ENCODE measurements at places on chromosomes 7 and 10.

DNA sequence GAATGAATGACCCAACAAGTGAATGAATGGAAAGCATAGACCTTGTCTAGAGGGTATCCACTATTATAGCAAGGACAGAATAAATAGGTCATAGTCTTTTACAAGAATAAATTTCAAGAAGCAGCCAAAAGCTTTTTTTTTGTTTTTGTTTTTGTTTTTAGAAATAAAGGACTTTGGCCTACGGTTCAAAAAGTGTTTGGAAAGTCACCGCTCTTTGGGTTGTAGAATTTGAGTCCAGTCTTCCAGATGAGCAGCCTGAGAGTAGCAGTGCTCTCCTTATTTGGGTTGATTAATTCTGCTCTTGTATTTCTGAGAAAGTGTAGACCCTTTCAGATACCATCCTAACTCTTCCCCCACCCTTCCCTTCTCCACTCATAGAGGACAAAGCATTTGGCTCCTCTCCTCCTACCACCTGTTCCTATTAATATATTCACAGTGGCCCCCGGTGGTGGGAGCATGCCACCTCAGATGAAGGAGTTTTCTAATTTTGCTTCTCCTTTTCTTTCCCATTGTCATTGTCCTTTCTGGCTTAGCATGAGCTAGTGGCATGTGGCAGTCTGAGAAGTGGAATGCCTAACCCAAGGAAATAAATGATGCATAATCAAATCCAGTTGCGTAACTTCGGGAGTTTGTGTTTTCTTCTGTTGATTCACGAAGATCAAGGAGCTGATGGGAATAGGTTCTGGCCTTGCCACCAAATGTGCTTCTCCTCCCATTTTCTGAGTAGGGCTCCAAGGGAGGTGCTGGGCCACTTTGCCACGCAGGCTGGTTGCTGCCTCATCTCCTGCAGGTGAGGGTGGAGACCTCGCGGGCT is 114.7 kb downstream of the CHN2 start:
- DNase-seq, result no peak

- DNase-seq, result no peak
Measured at GRCh38 chr7:135193615-135194081, 17.7 kb downstream of the WDR91 start.

- DNase-seq, result no peak
Measured at GRCh38 chr10:19518632-19519031, 297.6 kb upstream of the PLXDC2 start.

GRCh38 chr10:76560338-76560737 is 1077.3 kb downstream of the KCNMA1 start:
- DNase-seq, result no peak

DNA sequence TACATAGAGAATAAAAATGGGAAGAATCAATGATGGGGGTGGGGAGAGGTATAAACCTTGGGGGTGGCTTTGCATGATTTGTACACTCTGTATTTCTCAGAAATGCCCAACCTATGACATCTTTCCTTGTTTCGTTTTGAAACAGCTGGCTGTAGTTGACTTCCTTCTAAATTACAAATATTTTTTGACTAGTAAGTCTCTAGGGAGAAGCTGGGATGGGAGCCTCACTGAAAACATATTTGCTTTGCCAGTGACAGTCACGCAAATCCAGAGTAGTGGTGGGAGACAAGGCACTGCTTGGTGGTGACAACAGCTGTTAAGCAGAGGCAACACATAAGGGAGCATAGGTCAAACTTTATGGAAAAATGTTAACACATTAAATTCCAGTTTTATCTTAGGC is 440.5 kb downstream of the SEMA3D start:
- no peak for DNase-seq

DNA sequence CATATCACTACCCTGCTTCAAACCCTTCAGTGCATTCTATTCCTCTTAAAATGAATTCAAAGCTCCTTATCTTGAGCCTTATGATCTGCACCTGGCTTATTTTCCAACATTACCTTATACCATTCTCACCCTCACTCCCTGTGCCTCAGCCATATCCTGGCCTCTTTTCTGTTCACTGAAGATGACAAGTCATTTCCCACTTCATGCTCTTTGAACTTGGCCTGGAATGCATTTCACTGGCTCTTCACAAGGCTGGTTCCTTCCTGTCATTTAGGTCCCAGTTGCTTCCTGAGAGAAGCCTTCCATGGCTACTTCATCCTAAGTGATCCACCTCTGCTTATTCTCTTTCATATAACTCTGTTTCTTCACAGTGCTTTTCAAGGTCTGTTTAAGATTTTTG is 3.2 kb upstream of the LIPF start:
- no peak for DNase-seq

- no peak for DNase-seq
Measured at GRCh38 chr7:37083311-37084096, 359.2 kb upstream of the AOAH start.

GRCh38 chr7:116305485-116306408 is 95.4 kb downstream of the TES start:
- no peak for DNase-seq

- DNase-seq, result no peak
Measured at GRCh38 chr10:129742742-129743550, 221.1 kb downstream of the EBF3 start.

- DNase-seq, result no peak
Measured at GRCh38 chr7:70884440-70884764, 247.5 kb upstream of the GALNT17 start.

DNA sequence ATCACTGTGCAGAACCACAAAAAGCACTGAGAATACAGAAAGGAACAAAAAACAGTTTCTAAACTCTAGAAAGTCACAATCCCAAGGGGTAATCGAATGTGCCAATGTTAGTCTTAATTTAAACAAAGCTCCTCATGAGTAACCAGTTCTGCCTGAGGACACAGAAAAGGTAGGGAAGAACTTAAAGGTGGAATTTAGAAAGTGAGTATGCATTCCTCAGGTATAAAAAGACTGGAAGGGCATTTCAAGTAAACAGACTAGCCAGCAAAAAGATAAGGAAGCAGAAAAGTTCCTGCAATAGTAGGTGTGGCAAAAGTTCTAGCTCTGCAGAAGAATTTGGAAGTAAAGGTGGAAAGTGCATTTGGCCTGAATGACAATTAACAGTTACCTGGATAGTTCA is 84.6 kb upstream of the DLX6 start:
- DNase-seq, result no peak

DNA sequence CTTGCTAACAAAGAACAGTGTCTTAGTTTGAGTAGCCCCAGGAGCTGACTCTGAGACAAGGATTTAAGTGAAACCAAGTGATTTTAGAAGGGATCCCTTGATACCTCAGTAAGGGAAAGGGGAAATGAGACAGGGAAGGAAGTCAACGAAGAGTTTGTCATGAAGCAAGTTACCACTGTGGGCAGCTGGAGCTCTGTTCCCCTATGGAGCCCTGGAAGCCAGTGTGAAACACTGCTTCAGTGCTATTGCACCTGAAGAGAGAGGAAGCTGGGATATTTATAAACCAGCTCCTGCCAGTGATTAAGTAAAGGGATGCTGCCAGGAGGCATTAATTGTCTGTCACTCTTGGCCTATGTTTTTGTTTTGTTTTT is 58.9 kb upstream of the WAPL start:
- DNase-seq, result no peak

DNA sequence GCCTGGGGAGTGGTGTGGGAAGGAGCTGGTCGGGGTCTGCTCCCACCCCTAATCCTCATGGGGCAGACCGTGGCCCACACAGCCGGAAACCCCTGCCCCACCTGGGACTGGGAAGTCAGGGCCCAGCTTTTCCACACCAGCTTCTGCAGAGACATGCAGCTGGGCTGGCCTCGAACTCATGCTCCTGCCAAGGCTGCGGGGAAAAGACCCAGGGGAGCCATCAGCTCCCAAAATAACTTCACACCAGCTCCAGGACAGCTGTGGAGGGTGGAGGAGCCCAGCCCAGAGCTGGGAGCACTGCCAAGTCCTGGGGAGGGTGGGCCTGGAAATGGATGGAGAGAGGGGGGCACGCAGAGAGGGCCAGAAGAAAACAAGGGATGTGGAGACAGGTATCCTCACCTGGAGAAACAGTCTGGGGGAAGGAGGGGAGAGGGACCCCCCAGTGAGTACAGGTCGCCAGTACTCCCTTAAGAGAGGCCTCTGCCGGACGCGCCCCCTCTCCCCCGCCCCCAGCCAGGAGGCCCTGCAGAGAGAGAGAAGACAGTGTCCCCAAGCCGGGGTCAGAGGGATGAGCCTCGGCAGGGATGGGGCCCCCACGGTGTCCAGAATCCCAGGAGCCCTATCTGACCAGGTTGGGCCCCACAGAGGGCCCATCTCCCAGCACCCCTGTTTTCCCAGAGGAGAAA is 11.5 kb upstream of the GRIFIN start:
- no peak for DNase-seq

- no peak for DNase-seq
Measured at GRCh38 chr7:69906283-69906995, 308.2 kb downstream of the AUTS2 start.

GRCh38 chr7:19620470-19620869 is 88.4 kb downstream of the POLR1F start:
- no peak for DNase-seq

DNA sequence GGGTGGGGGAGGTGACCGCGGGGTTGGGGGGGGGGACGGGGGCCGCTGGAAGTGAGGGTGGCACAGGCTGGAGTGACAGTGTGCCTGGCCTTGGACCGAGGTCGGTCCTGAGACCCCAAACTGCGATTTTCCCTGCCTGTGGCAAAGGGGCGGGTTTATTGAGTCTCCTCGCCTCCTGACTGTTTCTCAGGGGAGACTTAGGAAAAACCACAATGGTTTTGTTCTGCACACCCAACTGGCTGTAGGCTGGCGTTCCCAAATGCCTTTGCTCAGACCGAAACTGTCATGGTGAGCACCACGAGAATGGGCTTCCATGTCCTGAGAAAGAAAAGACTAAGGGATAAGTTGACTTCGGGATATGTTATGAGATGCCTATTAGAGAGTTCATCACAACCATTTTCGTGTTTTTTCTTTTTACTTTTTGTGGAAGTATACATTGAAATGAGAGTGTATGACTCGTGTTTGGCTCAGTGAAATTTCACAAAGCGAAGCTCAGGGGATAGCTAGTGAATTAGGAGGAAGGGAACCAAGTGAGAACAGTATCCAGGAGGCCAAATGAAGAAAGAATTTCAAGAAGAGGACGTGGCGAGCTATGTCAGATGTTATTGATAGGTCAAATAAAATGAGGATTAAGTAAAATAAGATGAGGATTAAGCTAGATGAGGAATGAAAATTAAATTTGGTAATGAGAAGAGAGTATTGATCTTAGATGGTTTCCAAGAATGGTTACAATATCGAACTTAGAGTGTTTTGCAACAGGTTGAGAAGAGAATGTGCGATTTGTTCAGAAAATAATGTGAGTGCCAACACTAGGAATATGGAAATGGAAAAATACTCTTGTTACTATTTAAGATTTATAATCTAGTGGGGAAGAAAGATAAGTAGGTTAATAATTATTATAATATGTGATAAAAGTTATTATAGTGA is 918 bp downstream of the NET1 start:
- no peak for DNase-seq

DNA sequence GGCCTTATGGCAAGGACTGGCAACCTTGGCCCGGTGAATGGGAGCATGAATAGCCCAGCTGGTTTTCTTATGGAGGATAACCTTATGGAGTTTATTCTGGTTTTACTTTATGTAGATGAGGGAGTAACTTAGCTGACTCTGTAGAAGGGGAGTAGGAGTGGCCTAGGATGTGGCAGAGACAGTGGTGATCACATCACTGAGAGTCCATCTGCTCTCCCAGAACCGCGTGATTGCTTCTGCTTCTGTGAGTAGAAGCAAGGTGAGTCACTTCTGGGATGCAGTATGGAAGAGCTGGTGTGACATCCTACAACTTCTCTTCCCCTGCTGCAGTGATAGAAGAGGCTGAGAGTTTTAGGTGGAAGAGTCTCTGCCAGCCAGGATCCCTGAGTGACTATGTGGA is 129.2 kb downstream of the RPS24 start:
- no peak for DNase-seq

Data from NCI-H1436 treated with DMSO at 0.1 percent for 48 hours (cell line).